ENCODE measurements at places on chromosomes 1 and 21.

DNA sequence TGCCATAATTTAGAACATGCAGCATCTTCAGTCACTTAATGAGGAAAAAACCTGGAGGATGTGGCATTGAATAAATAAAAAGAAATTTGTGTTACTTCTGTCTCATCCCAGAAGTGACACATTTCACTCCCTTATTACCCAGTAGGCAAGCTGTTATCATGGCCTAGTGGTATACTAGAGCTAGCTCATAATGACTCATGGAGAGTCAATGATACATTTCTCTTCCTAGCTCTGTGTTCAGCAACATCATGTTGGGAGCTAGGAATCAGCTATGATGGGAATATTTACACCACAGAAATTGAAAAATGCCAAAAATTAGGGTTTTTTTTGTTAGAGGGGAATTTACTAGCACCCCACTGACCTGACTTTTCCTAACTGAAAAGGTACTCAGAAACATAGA lies 182.7 kb downstream of the HMCN1 start:
- DNase-seq = no peak

GRCh38 chr1:228372183-228373003 lies 34.2 kb downstream of the TRIM11 start:
- no peak for DNase-seq

DNA sequence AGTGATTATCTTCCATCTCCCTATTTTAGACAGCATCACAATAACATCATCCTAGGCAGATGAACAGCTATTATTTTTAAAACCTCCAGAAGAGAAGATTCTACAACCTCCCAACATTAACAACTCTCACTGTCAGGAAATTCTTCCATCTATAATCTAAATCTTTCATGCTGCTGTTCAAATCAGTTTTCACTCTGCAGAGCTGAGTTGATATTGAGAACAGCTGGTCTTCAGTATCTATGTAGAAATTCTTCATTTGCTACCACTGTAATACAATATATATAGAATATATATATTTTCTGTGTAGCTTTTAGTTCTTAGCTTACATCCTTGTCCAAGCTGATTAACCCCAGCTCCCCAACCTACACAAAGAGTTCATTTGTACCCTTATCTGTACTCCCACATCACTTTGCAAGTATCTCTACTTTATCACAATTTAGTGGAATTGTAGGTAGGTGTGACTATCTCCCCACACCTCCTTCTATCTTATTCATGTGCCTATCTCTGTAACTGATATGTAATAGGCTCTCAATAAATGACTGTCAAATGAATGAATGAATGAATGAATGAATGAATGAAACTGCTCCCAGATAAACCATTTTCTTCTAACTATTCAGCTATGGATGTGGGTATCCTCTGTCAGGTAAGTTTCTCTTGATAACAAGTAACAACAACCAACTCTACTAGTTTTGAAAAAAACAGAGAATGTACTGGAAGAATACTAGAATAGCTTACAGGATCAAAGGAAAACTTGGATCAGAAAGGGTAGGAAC lies 37.4 kb upstream of the PKN2 start:
- no peak for DNase-seq

GRCh38 chr21:39602793-39603192 lies 9.9 kb upstream of the B3GALT5 start:
- DNase-seq = no peak

GRCh38 chr1:170872663-170873062 lies 62.7 kb upstream of the MROH9 start:
- DNase-seq = no peak

GRCh38 chr1:37434292-37435225 lies 39.8 kb upstream of the ZC3H12A start:
- DNase-seq = no peak

DNA sequence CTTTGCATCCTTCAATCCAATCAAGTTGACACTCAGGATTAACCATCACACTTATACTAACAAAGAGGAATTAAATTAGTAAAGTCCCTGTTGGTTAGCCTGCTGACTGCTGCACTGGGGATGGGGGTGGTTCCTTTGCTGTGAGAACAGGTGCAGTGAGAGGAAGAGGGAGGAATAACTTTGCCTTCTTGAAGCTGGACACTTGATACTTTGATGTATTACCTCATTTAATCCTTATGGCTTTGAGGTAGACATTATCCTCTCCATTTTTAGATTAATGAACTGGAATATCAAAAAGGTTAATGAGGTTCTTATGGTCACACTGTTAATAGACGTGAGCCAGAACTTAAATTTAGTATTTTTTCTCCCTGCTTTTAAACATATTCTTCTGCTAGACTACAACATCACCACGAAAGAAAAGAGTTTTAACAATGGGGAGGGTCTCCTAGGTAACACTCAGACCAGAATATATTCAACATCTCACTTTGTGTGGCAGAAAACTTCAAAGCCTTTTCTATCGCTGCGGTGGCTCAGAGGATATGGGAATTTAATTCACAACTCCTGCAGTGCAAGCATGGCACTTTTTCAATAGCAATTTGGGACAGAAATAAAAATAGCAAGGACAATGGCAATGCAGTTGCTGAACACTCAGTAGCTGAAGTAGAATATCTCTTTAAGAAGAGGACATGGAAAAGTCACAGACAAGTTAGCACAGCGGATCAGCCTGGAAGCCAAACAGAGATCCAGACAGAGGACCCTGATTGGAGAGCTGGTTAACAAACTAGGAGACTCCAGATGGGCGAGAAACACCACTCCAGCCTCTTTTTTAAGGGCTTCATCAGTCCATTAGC lies 68.8 kb upstream of the DNAH14 start:
- DNase-seq = no peak

DNA sequence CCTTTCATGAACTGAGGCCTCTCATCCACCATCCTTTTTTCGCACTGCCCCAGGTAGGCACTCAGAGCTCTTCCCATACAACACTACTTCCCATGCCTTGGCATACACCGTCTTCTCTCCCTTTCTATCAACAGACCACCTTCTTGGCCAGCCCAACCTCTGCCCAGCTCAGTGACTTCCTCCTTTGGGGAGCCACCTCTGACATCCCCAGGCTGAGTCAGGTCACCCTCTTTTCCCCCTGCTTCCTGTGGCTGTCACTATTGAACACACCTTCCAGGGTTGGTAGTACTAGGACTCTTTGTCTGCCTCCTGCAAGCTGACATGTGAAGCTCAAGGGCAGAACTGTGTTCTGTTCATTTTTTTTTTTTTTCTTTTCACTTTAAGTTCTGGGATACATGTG lies 283.2 kb downstream of the SETD4 start:
- no peak for DNase-seq

All from hypothalamus (tissue), 51 donors.